ENCODE measurements at places on chromosomes 5 and 9.

GRCh38 chr9:35681341-35682002 is 7.7 kb downstream of the CA9 start:
- no peak for DNase-seq

- DNase-seq = no peak
These were observed 2.8 kb downstream of the GALNT10 start for GRCh38 chr5:154193283-154193682.

DNA sequence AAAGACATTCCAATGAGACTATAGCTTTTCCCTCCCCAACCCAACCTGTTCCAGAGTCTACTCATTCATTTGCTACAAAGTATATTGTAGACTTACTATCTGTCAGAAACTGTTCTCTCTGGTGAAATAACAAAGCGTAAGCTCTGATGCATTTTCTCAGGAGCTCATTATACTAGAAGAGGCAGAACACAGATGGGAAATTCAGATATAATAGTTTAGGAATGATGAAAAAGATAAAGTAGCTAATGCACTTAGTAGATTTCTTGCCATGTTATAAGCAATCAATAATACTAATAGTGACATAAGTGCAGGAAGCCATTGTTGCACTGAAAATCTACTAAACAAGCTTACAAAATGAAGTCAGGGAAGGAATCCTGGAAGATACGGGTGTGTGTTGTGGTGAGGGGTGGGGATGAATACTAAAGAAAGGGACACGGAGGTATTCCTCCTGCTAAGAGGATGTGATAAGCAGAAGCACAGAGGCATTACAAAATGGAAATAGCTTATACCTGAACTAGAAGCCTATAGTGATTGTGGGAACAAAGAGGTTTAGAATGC is 78.2 kb downstream of the HCN1 start:
- no peak for DNase-seq

- no peak for DNase-seq
These were observed 11.6 kb upstream of the ANXA2R start for GRCh38 chr5:43051684-43052083.

- DNase-seq = no peak
These were observed 15.1 kb downstream of the PDE8B start for GRCh38 chr5:77225531-77225930.

GRCh38 chr5:178625679-178626483 is 969 bp downstream of the CLK4 start:
- no peak for DNase-seq

Measured in SK-MEL-5 (cell line).